ENCODE measurements at places on chromosomes 4 and X.

DNA sequence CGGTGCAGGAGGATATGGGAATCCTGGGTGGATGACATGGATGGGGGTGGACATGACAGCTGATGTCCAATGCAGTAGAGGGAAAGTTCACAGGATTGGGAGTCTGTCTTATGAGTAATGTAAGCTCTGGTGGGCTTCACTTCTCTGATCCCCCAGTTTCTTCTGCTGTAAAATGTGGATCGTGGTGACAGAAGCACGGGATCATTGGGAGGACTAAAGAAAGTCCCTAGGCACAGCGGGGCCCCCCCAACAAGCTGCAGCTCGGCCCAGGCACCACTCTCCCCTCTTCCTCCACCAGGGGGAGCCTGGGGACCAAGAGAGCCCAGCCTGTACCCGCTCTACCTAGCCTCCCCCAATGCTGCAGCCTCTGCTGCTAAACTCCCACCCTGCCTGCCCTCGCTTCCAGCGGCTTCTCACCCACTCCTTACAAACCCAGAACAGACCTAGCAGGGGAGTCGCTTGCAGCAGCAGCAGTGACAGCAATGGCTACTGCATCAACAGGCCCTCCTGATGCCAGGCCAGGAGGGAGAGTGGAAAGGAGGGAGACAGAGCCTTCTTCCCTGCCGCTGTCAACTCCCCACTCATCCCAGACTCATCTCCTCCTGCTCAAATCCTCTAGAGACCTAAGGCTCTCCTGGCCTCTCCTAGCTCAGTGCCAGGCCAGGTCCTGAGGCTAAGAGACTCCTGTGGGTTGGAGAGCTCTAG is 36.1 kb upstream of the IQSEC2 start:
- DNase-seq = no peak

DNA sequence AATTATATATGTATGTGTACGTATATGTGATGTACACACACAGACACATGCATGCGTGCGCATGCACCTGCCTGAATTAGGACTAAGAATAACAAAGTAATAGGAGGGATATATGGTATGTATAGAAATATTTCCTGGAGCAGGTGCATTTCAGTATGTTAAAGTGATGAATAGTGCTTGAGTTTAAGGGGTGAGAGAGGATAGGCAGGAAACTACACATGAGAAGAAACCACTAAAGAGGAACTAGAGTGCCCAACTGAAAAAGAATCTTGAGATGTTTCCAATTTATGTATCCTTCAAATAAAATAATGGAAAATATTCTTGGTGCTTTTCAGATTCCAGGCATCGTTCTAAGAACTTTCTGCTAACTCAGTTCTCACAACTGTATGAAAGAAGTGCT is 52.6 kb upstream of the UNC5C start:
- DNase-seq = no peak

DNA sequence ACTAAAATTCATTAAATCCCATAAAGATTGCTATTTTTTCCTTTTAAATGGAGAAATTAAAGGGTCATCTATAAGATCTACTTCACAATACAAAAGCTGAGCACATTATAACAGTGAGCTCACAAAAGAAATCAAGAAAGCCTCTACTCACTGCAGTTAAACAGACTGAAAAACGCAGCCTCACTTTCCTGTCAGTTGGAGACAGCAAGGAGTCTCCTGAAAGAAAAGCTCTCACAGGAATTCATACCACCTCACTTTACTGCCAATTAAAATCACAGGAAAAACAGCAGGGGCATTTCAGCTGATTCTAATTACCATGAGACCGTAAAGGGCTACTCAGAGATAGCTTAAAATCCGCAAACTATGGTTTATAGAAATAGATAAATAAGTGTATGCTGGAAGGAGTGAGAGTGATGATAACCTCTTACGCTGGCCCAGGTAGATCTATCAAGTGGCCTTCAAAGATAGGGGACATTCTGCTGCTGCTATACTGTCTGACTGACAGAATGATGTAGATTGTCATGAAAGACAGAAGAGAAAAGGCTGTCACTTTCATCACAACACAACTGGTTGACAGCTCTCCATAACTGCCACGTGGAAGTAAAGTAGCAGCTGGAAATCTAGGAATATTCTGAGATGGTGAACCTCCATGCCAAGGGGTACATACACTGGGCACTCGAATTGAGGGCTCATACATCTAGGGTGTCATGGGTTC is 1333.7 kb upstream of the DIAPH2 start:
- DNase-seq = no peak

- no peak for DNase-seq
Observed at GRCh38 chr4:138404251-138404650, 162.1 kb upstream of the SLC7A11 start.

- no peak for DNase-seq
Observed at GRCh38 chrX:119402588-119402987, 3.5 kb downstream of the SLC25A43 start.

GRCh38 chrX:150903110-150903508 is 4.6 kb upstream of the CD99L2 start:
- no peak for DNase-seq

GRCh38 chr4:26017531-26017930 is 103.5 kb downstream of the SMIM20 start:
- DNase-seq = no peak

DNA sequence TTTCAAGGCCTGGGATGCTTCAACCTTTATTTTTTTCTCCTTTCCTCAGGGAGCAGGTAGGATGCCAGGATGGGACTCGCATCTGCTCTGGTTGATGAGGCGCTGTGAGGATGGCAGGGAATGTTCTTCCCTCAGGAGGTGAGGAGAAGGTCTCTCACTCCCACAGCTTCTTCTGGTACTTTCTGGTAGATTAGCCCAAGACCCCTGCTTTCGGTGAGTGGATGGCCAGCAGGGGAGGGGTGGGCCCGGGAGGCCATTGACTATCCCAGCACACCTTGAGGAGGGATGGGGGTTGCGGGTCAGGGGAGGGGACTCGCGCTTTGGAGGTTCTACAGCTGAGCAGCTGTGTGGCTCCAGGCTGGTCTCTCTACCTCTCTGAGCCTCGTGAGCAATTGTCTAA is 14.8 kb downstream of the CYTL1 start:
- no peak for DNase-seq

DNA sequence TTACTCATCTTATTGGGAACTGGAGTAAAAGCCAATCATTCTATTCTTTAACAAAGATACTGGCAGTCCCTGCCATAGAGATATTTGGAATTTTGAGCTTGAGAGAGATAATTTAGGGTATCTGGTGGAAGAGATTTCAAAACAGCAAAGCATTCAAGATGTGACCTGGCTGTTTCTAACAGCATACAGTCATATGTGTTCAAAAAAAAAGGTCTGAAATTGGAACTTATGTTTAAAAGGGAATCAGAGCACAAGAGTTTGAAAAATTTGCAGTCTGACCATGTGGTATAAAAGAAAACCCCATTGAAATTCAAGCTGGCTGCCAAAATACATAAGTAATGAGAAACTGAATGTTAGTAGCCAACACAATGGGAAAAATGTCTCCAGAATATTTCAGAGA is 42.2 kb downstream of the UGT2B10 start:
- DNase-seq = no peak

DNA sequence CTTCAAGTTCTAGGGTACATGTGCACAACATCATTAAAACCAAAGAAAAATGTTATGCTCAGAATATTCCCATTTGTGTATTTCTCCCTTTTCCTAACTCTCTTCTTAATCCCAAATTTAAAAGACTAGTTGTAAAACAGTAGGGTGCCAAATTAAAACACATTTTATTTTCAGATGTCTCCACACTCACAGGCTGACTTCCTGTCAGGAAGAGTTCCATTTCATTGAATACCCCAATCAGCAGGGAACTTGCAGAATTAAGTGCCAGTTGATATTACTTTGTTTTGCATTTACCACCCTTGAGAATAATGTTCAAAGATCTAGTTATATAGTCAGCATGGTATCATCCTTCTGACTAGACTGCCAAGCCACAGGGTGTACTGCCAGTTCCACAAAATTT is 207.9 kb downstream of the MAB21L2 start:
- DNase-seq = no peak

- DNase-seq = no peak
Observed at GRCh38 chr4:6153874-6154273, 46.5 kb downstream of the JAKMIP1 start.

- no peak for DNase-seq
Observed at GRCh38 chr4:39559626-39560025, 32.4 kb upstream of the UGDH start.

DNA sequence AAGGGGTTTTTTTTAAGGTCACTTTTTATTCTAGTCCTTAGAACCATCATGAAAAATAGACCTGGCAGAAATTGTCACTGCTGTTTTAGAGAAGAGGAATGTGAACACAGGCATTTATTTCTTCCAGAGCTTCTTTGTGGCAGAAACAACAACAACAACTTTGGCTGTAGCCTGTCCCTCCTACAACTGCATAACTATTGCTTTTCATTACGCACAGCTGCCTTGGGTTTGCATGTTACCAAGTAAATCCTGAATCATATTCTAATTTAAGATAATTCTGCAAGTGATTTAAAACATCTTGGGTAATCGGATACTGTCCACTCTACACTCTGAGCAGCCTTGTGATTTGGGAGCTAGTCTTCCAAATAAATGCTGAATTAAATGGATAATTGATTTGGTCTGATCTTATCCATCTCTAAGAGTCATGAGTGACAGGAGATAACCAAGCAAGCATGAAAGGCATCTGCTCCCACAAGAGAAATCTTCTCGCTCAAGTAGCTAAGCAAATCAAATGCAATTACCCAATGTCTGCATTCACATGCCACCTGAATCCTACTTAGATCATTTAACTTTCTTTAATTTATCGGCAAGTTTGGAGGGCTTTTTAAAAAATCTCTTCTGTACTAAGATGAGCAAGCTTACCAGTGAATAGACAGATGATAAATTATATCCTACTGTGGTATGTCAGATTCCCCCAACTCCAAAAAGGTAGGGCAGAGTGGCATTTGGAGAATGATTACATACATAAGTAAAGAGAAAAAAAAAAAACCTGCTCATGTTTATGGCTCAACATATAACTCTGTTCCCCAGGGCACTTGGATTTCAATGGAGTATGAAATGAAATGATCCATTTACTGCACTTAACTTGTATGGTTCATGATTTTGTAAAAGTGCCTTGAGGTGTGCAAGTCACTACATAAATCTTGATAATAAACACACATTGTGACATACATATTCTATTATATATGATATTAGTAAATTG is 73.6 kb downstream of the EGF start:
- DNase-seq = no peak

DNA sequence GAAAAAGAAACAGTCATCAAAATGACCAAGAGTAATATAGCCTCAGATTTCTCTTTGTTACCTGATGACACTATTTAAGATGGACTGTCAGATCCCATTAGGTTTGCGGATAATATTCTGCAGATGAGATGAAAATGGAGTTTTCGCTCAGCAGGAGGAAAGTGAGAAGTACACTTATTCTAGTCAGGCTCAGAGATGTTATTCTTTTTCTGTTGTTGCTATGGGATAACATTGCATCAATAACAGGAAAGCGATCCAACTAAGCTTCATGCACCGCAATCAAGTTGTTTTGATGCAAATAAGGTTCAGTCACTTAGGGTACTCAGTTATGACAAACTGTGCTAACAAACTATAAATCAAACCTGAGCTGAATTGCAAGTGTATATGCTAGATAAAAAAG is 415.0 kb downstream of the CCSER1 start:
- DNase-seq = peak; percentile 66

DNA sequence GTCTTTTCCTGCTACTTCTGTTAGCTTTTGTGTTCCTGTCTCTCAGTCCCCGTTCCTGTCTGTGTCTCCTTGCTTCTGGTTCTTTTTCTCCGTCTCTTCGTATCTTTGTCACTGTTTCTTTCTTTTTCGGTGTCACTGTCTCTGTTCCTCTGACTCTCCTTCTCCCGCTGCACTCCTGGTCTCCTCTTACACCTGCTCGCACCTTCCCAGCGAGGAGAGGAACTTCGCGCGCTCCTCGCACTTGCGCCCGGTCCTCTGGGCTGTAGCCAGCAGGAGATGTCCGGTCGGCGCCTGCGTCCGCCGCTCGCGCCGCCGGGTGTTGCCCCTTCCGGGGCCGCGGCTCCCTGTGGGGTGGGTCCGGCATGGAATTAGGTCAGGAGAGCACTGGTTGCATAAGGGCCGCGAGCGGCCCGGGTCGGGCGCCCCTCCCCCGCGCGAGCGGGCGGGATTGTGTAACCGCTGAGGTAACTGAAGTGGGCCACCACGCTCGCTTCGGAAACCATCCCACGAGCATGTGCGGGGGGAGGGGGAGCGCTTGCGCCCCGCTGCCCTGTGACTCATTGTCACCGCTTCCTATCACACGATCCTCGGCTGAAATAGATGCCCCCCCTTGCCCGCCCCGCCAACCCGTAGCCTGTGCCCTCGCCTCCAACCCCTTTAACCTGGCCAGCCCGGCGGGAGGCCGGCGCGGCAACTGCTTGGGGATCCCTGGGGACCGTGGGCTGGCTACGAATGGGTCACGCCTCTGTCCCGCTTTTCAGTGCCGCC is 1.6 kb downstream of the LONRF3 start:
- no peak for DNase-seq

DNA sequence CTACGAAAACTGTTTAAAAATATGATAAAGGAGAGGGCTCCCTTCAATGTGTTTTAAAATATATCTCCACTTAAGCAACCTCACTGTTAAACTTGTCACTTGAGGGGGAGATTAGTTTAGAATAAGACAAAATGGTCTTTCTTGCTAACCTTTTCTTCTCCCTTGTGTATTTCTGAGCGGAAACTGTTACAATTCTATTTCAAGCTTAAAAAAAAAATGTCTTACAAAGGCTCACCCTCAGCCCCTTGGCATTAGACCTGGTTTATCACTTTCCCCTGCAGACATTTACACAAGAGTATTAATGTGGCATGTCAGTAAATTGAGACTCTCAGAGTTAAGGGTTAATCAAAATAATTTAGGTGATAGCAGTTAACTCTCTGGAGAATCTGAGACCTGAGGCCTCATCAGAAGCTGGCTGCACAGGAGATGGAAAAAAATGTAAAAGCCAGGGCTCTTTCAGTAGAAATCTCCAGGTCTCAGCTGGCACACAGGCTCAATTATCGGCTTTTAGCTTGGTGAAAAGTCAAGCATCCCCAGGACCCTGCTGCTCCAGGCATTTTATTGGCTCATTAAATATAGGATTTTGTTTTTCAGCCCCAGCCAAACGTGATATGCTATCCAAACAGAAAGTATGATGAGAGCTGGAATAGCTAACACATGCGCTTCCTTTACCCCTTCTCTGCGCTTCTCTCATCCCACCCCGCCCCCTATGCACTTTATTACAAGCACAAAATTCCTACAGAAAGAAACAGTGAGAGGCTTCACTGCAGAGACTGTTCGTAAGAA is 130.5 kb downstream of the PPA2 start:
- DNase-seq = no peak

GRCh38 chrX:120604361-120604782 is 471 bp downstream of the MCTS1 start:
- peak; percentile 13 for DNase-seq

- no peak for DNase-seq
Observed at GRCh38 chr4:26179316-26179760, 141.5 kb upstream of the RBPJ start.

- DNase-seq = no peak
Observed at GRCh38 chr4:65658117-65658516, 12.2 kb downstream of the EPHA5 start.

GRCh38 chr4:119536572-119537528 is 91.8 kb downstream of the PDE5A start:
- no peak for DNase-seq

GRCh38 chr4:22477136-22477812 is 38.6 kb downstream of the ADGRA3 start:
- DNase-seq = no peak
